ENCODE measurements at places on chromosomes 4 and X.

GRCh38 chr4:107837776-107838618 lies 13.3 kb downstream of the SGMS2 start:
- DNase-seq: peak; percentile 17

DNA sequence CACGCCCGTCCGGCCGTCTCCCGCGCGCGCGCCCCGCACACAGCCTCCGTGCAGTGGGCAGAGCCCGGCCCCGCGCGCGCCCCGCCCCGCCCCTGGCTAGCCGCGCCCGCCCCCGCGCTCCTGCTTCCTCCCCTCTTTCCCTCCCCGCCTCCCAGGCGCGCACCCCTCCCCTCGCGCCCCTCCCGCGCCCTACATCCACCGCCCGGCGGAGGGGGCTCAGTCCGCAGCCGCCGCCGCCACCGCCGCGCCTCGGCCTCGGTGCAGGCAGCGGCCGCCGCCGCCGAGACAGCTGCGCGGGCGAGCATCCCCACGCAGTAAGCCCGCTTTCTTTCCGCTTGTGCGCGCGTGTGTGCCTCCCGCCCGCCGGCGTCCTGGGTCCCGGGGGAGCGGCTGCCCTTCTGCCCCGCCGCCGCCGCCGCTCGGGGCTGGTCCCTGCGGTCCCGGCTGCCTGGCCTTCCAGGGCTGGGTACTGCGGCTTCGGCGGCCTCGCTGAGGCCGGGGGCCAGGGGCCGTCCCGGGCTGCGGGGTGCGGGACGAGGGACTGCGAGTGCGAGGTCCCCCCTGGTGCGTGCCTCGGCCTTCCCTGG lies at the start of gene FHL1:
TSS of gene FHL1 (plus strand) at position 219 of the 587 bp plus-strand sequence.
- no peak for DNase-seq

DNA sequence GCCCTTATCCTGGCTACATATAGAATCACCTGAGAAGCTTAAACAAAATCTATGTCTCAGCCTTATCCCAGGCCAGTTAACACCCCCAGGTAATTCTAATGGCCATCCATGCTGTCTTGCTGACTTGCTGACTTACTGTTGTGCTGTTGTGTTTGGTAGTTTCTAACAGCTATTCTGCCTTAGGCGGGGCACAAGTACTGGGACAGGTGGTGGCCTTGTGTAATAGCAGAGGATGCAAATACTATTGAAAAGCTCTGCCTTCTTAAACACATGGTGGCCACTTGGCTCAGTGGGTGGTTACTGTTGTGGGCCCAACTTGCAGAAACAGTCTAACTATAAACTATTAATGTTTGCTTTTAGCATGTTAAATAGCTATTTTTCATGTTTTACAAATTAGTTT lies 56.2 kb downstream of the CDS1 start:
- DNase-seq: no peak

DNA sequence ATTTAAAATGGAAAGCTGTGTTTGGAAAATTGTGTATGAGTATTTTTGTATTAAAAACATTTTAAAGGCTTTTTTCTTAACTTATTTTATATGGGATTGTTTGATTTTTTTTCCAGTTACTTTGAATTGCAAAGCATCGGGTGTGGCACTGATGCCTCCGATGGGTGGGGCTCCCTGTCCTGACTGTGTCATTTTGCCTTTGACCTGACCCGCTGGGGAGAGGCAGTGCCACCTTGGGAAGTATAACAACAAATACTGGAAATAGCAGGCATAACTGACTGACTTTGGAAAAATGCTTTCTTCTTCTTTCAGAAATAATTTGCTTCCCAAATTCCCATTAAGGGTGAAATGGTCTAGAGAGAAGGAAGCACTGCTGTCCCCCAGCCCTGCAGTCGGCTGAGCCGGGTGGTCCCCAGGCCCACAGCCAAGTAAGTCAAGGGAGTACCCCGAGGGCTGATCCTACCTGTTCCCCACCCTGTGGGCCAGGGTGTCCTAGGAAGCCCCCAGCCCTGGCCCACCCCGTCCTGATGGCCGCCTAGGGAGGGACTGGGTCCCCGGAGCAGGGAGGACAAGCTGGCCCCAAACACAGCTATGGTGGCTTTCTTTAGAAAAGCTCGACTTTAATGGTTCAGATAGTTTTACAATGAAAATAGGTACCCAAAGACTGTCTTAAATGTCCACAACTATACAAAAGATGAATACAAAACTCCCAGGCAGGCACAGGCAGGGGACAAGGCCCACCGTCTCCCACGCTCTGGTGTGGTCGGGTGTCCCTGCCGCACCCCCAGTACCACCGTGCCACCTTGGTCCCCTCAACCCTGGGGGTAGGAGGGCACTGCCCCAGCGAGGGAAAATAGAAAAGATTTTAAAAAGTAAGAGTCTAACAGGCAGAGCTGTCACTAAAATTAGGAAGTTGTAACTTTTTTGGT lies 26.4 kb downstream of the NELFA start:
- DNase-seq: no peak

DNA sequence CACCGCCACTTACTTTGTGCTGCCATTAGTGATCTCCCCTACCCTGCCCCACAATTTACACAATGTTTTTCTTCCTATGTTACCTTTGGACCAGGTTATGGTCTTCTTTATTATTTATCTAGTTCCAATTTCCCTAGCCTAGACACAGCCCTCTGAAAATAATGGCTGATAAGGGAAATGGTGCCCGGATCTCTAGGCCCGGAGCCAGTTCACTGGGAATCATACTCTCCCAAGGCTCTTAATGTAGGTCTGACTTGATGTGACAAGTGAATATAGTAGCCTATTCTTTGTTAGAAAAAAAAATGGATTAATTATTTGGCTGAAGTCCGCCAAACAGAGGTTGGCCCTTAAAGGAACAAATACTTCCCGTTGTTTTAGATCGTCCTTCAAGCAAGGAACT lies 208.0 kb downstream of the RELL1 start:
- DNase-seq: no peak

GRCh38 chr4:16791460-16791859 lies 107.0 kb downstream of the LDB2 start:
- no peak for DNase-seq

DNA sequence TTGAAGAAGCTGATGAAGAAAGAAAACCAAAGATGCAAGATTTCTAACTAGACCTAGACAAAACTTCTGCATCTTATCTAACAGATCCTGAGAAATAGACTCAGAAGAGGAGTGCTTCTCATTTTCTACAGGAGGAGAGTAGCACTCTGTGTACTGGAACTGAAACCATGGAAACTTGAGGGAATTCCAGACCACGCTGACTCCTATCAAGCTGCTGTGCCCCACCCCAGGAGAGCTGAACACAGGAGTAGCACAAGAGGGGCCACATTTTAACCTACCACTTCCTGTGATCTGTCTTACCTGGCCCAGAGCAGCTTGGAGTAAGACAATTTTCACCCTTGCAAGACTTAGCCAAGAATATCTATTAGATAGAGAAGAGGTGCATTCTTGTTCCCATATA lies 248.9 kb downstream of the SCFD2 start:
- no peak for DNase-seq

GRCh38 chr4:40856840-40857362 lies 107.1 kb downstream of the NSUN7 start:
- no peak for DNase-seq

GRCh38 chr4:80619070-80619674 lies 283.6 kb downstream of the CFAP299 start:
- DNase-seq: no peak

Data from GM04504 (cell line).